NCI-H1694 treated with DMSO at 0.1 percent for 48 hours (cell line): ENCODE measurements at places on chromosomes 5 and 9.

DNA sequence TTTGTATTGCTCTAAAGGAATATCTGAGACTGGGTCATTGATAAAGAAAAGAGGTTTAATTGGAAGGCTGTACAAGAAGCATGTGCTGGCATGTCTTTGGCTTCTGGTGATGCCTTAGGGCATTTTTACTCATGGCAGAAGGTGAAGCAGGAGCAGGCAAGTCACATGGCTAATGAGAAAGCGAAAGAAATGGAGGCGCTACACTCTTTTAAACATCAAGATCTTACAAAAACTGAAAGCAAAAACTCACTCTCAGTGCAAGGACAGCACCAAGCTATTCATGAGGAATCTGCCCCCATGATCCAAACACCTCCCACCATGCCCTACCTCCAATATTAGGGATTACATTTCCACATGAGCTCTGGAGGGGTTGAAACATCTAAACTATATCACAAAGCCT is 1458.8 kb upstream of the ACO1 start:
- DNase-seq: no peak

DNA sequence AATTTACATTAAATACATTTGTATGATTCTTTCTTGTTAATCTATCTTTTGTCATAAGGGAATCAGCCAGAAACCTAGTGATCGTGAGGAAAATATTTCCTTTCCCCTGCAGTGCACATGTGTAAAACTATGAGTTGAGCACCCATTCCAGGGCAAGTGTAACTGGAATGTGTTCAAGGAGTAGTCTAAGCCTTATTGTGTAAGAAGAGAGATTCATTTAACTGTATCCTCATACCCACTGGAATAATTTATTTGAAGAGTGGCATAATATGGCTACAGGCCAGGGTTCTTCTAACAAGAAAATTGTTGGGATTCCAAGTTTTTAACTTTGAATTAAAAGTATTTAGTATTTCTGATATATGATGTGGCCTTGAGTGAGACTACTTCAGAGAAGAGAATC is 1692.7 kb downstream of the EFNA5 start:
- DNase-seq: no peak

GRCh38 chr5:130549884-130550561 is 615.0 kb downstream of the HINT1 start:
- DNase-seq: no peak

GRCh38 chr5:89065919-89066318 is 182.9 kb upstream of the MEF2C start:
- DNase-seq: no peak

DNA sequence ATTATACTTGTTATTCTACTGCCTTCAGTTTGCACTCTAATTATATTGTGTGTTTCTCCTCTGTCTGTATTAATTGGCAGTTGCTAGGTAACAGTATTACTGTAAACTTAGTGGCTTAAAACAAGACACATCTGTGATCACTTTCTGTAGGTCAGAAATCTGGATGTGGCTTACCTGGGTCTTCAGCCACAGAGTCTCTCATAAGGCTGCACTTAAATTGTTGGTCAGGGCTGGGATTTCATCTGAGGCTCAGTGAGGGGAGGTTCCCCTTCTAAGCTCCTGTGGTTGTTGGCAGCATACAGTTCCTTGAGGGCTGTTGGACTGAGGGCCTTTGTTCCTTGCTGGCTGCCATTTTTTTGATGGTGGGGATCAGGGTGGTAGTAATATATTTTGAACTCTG is 68.8 kb downstream of the SLC44A1 start:
- DNase-seq: no peak

DNA sequence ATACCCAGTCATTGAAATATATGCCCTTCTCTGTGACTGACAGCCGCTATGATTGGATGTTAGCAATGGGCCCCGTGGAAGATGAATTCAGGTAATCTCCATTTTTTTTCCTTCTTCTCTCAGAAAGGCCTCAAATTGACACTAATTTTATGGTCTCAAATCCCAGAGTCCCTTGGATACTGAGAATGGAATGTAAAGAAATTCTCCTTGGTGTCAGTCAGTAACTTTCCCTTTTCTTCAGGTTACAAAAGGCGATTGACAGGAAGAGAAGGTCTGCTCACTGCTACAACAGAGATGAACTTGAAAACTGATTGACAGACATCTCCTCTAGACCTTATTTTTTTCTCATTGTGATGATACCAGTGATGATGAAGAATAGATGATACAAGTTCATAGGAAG is 748.3 kb downstream of the MAT2B start:
- DNase-seq: no peak

DNA sequence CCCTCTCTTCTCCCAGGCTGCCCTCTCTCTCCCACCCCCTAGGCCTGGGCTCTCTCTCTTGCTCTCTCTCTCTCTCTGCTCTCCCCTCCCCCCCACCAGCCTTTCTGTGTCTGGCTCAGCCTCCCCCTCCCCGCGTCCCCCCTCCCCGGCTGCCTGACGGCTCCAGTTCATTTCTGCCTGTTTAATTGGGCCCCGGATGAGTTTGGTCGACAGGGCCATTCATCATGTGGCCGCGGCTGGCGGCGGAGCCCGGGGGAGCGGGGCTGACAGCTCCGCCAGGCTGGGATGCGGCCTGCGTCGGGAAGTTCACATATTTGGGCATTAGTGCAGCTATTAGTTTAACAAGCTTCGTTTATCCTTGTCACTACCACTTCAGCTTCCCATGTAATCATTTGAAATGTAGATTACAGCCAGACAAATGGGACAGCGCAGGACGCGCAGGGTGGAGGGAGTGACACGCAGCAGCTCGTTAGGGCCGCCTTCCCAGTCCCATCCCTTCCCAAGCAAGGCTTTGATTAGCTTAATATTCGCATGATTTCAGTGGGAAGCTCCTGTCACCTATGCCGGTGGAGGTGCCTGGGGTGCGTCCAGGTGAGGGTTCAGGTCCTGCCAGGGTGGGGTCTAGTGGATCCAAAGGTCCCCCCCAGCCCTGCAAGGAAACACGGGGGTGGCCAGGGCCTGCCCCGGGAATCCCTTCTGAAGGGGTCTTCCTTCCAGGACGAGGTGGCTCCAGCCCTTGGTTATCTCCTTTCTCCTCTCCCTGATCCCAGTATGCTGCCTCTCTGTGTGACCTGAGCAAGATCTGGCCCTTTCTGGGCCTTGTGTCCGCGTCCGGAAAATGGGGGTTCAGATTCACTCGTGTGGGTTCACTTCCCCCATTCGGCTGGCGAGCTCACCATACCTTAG is 214.8 kb downstream of the PAX5 start:
- peak; percentile 58 for DNase-seq

GRCh38 chr5:176180781-176181180 is 57.4 kb upstream of the SIMC1 start:
- no peak for DNase-seq

GRCh38 chr9:38181232-38181631 is 112.2 kb upstream of the SHB start:
- DNase-seq: no peak
